NCI-H2029 (cell line): ENCODE measurements at places on chromosomes 3 and 15.

DNA sequence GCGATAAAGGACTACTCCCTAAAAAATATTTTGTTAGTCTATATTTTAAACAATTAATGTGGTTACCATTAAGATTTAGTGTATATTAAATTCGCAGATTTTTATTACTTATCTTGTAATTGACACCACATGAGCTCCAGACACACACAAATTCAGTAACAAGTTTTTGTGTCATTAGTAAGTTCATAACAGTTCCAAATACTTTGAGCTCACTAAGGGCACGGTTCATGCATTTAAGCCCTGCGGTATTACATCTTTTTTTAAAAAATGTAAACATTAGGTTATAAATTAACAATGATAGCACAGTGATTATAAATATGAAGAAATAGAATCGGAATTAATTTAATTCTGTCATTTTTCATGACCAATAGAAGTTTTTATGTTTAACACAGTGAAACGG is 317.3 kb downstream of the ZNF385D start:
- DNase-seq: no peak

GRCh38 chr3:62168356-62168755 is 205.0 kb downstream of the FEZF2 start:
- no peak for DNase-seq

DNA sequence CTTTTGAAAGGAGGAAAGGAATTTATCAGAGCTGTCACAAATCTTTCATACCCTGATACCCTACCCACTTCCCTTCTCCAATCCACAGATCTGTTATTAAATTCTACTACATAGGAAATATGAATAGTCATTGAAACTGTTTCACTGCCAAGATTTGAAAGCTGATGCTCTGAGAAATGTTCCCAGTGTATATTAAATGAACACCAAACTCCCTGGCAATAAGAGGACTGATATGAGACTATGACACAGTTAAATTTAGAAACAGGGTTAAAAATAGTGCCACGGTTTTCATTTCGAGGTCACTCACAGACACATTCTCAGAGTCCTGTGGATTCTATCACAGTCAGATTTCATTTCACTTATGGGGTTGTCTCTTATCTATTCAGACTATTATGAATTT is 27.2 kb upstream of the GBE1 start:
- no peak for DNase-seq

- DNase-seq: no peak
Observed at GRCh38 chr15:97504031-97504792, 456.3 kb upstream of the ARRDC4 start.

DNA sequence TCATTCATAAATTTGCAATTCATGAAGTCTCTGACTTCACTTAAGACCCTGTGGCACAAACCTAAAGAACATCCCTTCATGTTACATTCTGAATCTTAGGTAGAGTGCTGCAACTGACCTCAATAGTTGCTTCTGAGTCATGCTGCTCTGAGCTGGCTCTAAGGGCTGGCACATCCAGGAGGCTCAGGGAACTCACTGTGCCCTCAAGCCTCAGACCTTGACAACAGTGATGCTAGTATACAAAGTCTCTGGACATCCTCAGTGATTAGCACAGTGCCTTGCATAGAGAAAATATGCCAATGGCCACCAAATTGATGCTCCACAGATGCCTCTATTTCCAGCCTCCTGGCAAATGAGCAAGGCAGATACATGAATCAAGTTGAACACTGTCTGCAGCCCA is 740.9 kb upstream of the LMCD1 start:
- no peak for DNase-seq

DNA sequence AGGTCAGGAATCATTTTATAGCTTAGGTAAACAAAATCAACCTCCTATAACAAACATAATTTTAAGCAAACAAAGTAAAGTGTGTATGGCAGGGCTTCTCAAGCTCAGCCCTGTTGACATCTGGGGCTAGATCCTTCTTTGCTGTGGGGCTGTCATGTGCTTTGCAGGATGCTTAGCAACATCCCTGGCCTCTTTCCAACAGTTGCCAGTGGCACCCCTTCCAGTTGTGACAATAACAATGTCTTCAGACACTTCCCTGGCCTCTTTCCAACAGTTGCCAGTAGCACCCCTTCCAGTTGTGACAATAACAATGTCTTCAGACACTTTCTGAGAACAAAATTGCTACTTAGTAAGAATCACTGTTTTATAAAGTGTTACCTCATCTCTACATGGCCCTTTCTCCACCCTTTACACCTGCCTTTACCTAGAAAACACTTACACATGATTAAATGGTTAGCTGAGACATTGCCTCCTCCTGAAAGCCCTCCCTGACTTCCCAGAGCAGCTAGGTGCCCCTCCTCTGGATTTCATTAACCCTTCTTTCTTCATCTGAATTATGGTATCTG is 194.0 kb upstream of the LMCD1 start:
- peak; percentile 97 for DNase-seq

DNA sequence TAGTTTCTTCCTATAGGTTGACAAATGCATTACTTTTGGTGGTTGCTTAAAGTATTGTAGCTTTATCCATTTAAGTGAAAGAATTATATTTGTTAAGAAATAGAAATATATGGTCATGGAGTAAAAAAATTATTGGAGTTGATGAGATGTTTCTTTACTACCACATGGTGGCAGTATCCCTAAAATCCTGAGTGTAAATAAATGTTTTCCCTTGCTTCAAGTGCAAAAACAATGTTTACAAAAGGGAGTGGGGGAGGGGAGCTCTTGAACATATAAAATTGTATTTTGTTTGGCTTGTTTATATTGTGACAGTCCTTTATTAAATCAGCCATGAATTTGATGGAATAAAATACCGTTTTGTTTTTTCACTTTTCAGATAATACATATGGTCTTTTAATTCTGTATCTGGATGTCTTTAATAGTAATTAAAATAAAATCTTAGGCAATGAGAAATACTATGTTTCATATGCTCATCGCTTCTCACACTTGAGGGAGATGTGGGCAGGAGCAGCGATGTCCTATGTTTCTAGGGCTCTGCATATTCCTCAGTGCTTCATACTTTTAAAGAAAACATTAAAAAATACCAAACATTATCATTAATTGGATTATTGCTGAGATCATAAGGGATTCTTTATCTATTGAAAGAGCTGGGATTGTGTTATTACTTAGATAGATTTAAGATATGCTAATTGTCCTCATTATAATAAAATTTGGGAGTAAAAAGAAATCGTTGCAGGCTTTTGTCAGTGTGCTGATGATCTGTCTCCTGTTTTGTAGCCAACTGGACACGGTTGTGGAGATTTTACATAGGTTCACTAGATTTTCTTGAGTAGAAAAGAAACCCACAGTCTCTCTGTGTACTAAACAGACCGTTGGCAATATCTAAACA is 349.7 kb downstream of the TUSC7 start:
- DNase-seq: peak; percentile 45

GRCh38 chr3:58824285-58824684 is 157.7 kb upstream of the FAM3D start:
- DNase-seq: no peak

DNA sequence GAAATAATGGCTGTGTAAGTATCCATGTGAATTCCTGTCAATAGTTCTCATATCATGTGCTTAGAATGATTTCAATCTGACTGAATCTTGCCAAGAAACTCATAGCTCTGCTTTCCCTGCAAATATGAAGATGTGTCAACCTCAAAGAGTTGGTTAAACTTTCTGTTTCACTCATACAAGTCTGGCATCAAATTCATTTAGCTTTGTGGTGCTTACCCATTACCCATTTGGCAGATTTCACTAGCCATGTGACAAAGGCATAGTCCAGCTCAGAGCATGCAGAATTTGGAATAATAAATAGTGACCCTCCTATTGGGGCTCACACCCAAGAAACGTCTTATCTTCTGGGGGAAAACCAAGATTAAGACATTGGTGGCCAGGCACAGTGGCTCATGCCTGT is 256.6 kb upstream of the TPRG1 start:
- no peak for DNase-seq

DNA sequence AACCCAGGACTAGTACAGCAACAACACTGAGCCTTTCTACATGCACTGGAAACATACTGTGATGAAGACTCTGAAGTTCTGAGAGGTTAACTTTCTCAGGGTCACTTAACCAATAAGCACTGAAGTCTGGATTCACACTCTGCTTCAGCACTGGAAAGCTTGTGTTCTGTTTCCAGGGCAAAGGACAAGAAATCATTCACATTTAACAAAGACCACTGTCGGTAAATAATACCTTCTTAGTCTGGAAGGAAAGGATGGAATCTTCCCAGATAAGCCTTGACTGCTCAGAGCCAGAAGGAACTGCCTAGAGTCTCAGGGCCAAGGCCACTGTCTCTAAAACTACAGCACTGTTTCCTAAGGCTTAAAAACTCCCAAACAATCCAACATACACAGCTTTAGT is 4.3 kb upstream of the GLYCTK start:
- DNase-seq: no peak

DNA sequence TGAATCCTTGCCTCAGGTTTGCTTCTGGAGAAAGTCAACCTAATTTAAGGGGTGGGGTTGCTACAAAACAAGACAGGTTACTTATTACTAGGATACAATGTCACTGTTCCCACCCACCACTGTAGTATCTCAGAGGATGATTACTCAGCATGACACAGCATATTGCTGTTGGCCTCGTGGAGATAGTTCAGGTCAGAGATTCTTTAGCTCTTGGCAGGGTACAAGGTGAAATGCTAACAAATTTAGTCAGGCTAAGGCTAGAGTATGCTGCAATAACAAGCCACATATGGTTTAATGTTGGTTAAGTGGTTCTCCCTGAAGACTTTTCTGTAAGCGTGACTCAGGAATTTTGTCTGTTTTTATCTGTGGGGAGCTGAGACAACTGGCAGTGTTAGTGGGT is 161.8 kb downstream of the EDEM1 start:
- no peak for DNase-seq

DNA sequence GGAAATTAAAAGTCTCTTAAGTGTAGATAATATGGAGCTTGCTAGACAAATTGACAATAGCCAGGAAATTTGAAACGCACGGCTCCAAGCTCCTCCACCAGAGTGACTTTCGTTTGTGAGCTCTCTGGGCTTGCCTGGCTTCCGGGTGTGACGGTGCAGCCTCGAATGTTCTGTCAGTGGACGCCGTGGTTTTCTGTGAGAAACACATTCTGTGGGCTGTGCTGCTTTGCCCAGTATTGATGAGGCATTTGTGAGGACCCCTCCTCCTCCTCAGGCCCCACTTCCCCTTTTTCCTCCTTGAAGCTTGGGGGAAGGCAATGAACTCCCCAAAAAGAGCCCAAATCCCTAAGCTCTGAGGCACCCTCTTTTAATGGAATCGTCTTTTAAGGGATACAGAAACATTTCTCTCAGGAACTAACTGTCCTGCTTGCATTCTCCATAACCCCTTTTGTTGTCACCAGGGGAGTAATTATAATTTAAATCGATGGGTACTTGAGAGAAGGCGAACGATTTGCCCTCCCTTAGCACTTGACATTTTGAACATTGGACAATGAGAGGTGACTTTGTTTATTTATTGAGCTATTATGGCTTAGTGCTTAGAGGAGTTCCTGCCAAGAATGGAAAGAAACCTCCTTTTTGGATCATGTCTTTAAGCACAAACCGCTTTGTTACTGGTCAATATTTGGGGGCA is 40.8 kb downstream of the POLR2M start:
- DNase-seq: peak; percentile 32

- no peak for DNase-seq
Observed at GRCh38 chr3:61154457-61155198, 96.6 kb downstream of the FHIT start.

DNA sequence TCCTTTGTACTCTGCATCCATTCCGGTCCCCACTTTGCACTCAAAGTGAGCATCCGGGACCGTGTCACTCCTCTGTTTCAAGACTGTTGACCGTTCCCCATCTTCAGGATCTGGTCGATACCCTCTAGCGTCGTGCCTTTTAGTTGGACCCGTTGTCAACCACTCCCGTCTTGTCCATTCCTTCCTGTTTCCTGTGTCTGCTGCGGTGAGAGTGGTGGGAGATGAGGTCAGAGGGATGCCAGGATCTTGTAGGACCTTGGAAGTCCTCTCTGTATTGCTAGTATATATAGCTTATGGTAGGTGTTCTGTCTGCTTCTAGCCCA is 624 bp downstream of the BRK1 start:
- DNase-seq: peak; percentile 50

DNA sequence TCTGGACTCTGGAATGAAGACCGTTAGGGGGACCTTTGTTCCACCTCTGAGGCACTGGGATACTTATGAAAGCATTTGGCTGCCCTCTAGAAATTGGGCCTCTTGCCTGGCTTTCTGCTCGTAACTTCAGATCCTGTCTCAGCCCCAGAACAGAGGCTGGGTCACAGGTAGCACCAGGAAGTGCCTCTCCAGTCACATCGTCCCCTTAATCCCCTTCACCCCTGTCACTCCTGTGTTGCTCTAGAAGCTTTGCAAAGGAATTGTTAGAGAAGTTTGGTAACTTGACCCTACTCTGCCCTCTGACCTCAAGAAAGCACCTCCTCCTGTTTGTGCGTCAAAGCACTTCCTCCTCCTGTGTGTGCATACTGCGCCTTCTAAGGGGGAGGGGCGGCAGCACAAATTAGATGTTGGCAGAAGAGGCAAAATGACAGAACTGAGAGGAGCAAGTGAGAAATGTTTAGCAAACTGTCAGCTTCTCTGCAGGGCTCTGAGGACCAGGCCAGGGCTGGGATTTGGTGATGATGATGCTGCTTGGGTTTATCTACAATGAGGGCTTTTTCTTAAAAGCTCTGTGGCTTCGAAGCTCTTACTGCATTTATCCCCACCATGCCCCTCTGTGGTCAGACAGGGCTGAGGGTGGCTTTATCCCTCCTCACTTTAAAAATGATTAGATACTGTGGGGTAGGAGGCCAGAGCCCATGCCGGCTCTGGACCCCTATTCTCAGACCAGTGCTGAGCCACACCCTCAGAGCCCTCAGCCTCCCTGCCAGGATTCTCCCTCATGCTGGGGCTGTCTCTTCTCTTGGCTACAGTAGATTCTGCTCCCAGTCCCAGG is 76.2 kb downstream of the LARS2 start:
- peak; percentile 63 for DNase-seq

DNA sequence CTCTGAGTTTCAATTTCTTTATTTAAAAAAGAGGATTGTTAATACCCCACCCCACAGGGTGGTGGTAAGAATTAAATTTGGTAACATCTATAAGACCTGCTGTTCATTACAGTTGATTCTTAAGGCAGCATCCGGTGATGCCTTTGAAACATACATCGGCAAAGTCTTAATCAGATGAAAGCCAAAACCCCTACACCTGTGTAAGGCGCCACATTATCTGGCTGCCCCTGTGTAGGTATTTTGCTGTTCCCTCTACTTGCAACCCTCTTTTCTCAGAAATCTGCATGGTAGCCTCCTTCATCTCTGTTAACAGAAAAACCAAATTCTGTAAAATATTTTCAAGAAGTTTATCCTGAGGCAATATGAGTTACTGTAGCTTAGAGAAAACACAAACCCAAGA is 90.0 kb downstream of the ST6GAL1 start:
- DNase-seq: no peak

- DNase-seq: peak; percentile 15
Observed at GRCh38 chr3:176974279-176974678, 223.0 kb downstream of the TBL1XR1 start.

- peak; percentile 59 for DNase-seq
Observed at GRCh38 chr3:127747751-127748521, 74.4 kb downstream of the MGLL start.
